NCI-H510A treated with DMSO at 0.1 percent for 48 hours (cell line): ENCODE measurements at places on chromosomes 3 and 15.
A peak's percentile ranks its signal among the peaks of the same experiment; 100 is the strongest.

- no peak for DNase-seq
Measured at GRCh38 chr15:89332446-89332845, 2.2 kb downstream of the POLG start.

DNA sequence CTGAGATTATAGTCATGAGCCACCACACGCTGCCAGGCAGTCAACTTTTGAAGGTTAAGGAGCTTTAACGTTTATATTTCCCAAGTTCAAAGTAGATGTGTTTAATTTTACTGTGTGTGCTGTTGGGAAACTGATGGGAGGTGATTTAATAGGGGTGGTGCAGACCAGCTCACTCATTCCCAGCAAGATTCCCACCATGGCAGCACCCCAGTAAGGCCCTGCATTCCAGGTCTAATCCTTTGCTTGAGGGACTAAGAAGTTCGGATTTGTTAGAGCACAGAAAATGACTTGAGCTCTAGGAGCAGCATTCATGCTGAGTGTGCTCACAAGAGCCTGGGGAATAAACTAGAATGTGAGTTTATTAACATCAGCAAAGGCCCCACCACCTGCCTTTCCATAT lies 25.2 kb downstream of the TSEN2 start:
- no peak for DNase-seq

DNA sequence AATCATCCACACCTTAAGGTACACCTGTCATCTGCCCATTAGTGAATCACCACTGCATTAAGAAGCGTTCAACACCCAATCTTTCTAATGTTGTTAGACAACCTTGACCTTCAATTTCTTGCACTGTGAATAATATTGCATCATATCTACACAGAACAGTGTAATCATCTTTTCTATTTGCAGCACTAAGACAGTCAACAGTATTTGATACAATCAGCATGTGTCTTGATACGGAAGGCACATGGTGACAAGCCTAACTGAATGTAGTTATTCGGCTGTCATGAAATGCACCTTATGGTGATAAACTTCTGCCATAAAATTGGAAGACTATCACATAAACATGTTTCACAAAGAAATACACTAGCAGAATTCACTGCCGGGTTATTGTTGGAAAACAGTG lies 253.9 kb upstream of the THRB start:
- no peak for DNase-seq

- no peak for DNase-seq
Measured at GRCh38 chr3:50260942-50261441, 8.0 kb upstream of the SEMA3B start.

DNA sequence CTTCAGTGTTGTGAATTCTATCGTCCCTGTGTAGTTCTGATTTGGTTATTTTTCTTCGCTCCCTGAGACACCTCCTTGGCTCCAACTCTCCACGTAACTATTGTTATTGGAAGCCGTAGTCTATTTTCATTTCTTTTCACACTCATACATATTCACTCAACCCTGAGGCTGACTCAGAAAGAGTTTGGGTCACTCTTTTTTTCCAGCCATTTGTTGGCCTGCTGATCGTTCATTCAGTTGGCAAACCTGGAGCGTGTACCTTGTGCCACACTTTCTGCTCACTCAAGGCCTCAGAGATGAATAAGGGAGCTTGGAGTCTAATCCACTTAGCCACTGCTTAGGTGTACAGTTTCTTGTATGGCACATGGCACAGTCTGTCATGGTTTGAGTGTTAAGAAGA lies 22.4 kb downstream of the GYG1 start:
- DNase-seq = no peak

DNA sequence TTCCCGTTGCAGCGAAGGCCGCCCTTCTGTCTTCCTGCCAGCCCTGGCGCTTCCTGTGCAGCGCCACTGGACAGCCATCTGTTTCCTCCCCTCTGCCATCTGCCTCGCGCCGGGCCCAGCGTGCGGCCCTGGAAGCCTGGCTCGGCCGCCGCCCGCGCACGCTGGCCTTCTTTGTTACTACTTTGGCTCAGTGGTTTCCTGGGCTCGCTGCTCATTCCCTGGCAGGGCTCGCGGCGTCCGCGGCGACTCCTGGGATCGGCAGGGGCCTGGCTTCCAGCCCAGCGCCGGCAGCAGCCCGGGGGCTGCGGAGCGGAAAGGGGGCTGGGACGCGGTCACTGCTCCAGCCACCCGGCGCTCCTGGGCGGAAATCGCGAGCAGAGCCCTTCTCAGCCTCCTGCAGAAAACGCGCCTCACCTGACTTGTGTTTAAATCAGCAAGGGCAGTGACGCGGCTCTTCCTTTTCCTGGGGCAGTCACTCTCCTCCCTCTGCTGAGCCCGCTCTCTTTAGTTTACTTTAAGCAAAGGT lies 10.0 kb downstream of the CMTM7 start:
- DNase-seq = peak; percentile 65

- no peak for DNase-seq
Measured at GRCh38 chr15:82880704-82881103, 71.3 kb downstream of the WHAMM start.

GRCh38 chr3:58668247-58668646 lies 1.7 kb upstream of the FAM3D start:
- no peak for DNase-seq

DNA sequence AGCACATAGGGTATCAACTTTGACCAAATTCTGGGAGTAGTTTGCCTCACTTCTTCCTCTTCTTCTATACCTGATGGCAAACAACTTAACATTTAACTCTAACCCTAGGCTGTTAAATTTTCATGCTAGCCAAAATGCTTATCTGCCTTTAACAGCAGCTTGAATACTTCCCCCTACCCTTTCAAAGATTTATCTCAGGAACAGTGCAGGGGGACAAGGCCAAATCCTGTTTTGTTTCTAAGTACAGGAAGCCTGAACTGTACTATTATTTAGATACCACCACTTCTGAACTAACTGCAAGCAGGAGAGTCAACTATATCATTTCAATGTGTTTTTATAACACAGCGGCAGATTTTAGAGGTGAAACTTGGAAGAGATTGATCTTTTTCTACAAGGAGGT lies 104.0 kb upstream of the CNTN6 start:
- DNase-seq = no peak

DNA sequence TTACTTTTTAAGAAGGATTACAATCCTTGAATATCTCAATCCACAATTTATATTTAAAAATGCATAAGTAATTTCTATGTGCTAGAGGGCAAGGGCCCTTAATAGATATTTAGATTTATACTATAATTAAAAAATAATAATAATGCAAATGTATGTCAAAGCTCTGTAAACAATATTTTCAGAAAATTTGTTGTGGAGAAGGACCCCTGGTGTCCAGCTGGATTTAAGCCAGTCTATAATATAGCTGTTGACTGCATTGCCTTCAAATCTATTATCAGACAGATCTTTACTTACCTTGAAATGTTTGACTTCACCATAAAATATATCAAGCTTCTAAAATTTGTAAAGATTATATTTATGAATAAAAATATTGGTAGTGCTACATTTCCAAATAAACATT lies 65.6 kb downstream of the ZBTB20 start:
- no peak for DNase-seq

GRCh38 chr15:101558221-101558941 lies 68.9 kb upstream of the PCSK6 start:
- DNase-seq = no peak

DNA sequence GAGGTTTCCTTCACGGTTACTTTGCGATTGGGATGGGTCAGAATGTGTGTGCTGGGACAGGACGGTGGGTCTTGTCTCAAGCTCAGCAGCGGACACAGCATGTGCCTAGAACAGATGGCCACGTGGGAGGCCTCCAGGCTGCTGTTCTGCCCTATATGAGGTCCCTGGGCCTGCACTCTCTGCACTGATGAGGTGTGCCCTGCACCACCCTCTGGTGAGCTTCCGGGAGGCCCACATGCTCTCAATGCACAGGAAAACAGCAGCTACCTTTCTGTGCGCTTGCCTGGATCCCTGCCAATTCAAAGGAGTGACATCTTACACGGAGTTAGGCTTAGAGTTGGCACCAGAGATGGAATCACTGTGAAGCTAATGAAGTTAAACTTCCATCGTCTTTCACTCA lies 59.8 kb downstream of the BOC start:
- peak; percentile 68 for DNase-seq

GRCh38 chr3:104150724-104151123 lies 1216.0 kb upstream of the ALCAM start:
- DNase-seq = no peak

DNA sequence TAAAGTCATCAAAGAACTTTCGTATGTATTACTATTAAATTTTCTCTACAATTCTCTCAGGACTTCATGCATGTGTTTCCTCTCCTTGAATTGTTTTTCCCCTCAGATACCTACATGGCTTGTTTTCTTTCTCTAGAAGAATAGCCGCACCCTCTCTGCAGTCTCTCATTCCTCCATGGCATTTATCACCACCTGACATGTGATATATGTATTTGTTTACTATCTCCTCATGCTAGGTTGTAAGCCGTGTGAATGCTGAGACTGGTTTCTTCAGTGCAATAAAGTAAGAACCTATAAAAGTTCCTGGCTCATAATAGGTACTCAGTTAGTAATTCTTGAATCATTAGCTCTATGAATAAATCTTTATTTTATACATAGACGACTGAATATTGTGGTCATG lies 149.2 kb downstream of the CNTN4 start:
- DNase-seq = peak; percentile 17

DNA sequence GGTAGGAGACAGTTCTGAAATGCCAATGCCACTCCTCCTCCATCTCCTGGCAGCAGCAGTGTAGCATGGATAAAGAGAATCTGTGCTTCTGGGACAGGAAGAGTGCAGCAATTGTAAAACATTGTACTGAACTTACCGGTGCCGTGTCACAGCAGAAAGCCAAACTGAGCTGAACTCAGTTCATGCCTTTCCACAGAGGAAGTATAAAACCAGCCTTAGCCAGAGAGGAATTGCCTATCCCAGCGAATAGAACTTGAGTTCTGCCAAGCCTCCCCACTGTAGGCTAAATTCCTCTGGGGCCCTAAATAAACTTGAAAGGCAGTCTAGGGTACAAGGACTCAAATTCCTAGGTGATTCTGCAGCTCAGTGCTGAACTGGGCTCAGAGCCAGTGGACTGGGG lies 148.8 kb downstream of the SLC9A9 start:
- DNase-seq = no peak

- no peak for DNase-seq
Measured at GRCh38 chr3:4894891-4895530, 84.2 kb upstream of the BHLHE40 start.

DNA sequence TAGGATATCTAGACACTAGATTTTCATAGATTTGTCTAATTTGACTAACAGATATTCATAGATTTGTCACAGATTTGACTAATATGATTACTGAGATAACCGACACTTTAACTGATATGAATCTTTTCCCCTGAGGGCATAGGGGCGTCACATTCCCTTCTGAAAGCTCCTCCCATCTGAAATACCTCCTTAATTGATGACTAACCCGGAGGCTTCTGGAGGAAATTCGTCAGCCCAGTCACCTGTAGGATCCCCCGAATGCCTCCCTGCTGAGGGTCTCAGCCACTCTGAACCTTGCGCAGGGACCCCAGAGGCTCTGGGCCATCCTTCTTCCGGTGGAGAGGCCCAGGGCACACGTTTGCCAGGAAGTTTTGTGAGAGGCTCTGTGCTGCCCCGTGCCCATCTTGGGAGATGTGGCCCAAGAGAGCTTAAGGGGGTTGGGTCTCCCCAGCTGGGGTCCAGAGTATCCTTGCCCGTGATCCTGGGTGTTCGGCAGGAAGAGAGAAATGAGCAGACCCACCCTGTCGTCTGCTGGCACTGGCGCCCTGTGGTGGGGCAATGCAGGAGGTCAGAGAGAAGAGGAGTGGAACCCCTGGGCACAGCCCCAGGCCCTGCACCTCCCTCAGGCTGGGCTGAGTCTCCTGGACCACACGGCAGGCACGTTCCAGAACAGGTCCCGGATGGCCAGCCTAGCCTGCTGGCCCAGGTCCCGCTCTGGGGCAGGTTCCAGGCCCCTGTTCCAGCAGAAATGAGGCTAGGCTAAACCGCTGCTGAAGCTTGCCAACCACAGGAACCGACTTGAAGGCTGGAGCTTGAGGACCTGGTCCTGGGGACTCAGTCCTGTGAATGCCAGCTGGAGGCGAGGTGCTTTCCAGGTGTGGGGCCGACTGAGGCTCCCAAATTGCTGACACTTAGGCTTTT lies 1.7 kb downstream of the PLA2G4D start:
- no peak for DNase-seq

GRCh38 chr15:76809412-76810103 lies 95.6 kb downstream of the SCAPER start:
- DNase-seq = no peak

DNA sequence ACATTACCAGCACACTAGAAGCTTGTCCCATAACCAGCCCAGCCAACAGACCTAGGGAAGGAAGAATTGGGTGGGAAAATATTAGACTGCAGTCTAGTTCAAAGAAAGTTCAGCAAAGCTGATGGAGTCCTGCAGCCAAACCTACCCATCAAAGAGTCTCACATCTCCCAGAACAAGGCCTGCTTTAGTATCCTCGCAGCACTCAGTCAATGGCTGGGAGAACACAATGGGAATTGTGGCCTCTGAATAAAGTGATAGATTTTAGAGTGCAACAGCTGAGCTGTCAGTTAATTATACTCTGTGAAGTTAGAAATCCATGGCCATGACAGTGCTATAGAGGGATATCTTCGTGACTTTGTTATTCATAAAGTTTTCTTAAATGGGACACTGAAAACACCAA lies 207.2 kb upstream of the NAALADL2 start:
- DNase-seq = no peak

DNA sequence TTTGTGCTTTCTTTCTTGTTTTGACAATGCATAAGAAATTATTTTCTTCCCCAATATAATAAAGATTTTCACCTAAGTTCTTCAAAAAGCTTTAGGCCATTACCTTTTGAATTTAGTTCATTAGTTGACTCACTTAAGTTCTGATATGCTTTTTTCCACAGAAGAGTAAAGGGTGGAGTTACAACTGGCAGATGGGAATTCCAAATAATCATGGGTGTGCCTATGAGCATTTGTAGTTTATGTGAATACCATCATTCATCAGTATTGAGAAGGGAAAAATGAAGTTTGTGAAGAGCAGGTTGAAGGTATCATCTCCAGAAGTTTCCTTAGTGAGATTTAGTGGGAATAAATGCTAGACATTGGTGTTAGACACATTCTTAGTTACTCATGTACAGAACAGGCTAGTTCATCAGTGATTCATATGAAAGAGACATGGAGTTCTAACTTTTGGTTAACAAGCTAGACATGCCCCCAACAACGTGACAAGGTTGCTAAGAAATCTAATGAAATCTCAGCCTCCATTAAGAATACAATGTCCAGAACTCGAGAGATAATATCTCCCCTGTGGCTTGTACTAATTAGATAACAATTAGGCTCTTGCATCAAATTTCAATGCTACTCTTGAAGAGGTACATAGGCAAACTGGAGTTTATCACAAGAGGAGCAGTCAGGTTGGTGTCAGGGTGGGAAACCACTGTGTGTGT lies 16.9 kb upstream of the ALCAM start:
- DNase-seq = no peak

- DNase-seq = no peak
Measured at GRCh38 chr3:10964537-10965167, 27.9 kb upstream of the SLC6A1 start.
